ENCODE measurements at places on chromosomes 2 and 18. TPM values are rescaled to one million over a fixed set of nuclear protein-coding genes. Genes with fewer than 3 reads are reported as not detected.
A peak's percentile ranks its signal among the peaks of the same experiment; 100 is the strongest.

DNA sequence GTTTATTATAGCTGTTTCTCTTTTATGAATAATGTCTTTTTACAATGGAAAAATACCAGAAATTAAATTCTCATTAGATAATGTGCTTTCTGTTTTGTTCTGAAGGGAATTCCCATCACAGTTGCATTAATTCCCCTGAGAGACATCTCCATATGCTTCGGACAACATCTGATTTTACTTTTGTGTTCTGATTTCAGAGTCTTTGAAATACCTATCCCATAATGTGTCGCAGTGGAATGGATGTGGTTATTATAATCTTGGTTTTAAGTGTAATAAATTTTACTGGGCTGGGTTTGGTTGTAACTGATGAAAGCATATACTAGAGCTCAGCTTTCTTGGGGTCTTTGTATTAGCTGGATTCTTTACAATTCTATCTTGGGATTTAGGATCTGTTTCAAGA is 12.5 kb downstream of the SPTBN1 start:
- DNase-seq = no peak

The ATP8B1 gene
- total RNA-seq = 40.8 TPM

DNA sequence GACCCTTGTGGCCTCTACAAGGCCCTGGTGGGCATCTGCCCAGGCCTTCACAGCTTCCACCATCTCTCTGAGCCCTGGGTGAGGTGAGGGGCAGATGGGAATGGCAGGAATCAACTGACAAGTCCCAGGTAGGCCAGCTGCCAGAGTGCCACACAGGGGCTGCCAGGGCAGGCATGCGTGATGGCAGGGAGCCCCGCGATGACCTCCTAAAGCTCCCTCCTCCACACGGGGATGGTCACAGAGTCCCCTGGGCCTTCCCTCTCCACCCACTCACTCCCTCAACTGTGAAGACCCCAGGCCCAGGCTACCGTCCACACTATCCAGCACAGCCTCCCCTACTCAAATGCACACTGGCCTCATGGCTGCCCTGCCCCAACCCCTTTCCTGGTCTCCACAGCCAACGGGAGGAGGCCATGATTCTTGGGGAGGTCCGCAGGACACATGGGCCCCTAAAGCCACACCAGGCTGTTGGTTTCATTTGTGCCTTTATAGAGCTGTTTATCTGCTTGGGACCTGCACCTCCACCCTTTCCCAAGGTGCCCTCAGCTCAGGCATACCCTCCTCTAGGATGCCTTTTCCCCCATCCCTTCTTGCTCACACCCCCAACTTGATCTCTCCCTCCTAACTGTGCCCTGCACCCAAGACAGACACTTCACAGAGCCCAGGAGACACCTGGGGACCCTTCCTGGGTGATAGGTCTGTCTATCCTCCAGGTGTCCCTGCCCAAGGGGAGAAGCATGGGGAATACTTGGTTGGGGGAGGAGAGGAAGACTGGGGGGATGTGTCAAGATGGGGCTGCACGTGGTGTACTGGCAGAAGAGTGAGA is 2.0 kb downstream of the PROC start:
- DNase-seq = no peak

The TUBB8B gene
- total RNA-seq = not detected

GRCh38 chr18:13218368-13218991 is at the start of gene LDLRAD4:
TSS of gene LDLRAD4 (plus strand) at chr18:13218760.
- peak; percentile 89 for DNase-seq

The ALPP gene
- not detected for total RNA-seq

The ME2 gene
- total RNA-seq = 32.8 TPM

The TYMS gene
- total RNA-seq = 6.0 TPM

DNA sequence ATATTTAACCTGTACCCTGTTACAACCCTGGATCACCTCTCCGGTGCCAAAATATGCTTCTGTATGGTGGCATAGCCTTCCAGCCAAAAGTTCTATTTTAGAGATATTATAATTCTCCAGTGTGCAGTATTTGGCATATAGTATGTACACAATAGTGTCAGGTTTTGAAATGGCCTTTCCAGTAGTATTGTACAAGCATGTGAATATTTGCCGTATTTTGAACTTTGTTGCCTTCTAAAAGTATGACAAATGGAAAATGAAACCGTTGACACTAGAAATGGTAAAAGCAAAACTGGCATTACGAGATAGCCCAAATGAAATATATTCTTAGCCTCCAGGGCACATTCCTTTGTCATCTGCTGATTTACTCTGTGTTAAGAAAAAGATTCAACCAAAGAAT is 431.2 kb downstream of the LRP1B start:
- DNase-seq = no peak

DNA sequence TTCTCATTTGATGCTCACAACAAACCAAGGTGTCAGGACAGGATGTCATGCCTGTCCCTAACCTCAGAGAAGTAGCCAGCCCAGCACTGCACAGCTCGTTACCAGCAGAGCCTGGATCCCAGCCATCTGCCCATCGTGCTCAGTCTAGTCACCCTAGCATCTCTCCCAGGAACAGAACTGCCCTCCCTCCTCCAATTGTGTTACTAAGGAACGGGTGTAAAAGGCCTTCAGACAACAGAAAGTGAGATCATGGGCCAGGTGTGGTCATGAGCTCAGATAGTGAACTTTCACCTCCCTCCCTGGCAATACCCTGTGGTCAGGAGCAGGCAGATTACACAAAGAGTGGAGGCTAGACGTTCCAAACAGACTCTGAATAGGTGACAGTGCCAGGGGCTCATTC is 111.8 kb upstream of the PPP1CB start:
- DNase-seq = peak; percentile 23

- no peak for DNase-seq
Measured at GRCh38 chr2:6027066-6027465, 334.9 kb downstream of the SOX11 start.

The DCDC2C gene
- total RNA-seq = not detected

The UBE2E3 gene
- 78.7 TPM for total RNA-seq

The PLB1 gene
- total RNA-seq = 6.8 TPM

The SPP2 gene
- total RNA-seq = not detected

The HOXD1 gene
- total RNA-seq = 11.3 TPM

DNA sequence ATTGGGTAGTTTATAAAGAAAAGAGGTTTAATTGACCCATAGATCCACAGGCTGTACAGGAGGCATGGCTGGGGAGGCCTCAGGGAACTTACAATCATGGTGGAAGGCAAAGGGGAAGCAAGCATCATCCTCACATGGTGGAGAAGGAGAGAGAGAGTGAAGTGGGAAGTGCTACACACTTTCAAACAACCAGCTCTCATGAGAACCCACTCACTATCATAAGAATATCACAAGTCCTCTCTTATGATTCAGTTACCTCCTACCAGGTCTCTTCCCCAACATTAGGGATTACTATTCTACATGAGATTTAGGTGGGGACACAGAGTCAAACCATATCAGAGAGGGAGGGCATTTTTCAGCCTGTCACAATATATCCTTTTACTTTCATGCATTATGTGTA is 22.7 kb upstream of the DOCK10 start:
- no peak for DNase-seq

DNA sequence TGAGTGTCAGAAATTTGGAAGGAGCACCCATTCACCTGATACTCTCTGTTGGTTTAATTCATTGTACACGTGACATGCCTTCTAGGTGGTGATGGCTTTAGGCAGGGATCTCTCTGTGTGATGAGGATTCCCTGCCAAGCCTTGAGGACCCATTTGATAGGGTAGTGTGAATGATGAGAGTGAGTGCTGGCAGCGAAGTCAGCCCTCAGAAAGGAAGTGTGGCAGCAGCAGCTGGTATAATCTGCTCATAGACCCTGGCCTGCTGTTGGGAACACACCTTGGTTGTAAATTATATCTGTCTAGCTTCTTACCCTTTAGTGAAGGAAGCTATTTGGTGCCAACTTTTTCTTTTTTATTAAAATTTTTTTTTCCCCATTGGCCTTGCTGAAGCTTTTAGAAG is 164.5 kb downstream of the HAUS1 start:
- DNase-seq = no peak

DNA sequence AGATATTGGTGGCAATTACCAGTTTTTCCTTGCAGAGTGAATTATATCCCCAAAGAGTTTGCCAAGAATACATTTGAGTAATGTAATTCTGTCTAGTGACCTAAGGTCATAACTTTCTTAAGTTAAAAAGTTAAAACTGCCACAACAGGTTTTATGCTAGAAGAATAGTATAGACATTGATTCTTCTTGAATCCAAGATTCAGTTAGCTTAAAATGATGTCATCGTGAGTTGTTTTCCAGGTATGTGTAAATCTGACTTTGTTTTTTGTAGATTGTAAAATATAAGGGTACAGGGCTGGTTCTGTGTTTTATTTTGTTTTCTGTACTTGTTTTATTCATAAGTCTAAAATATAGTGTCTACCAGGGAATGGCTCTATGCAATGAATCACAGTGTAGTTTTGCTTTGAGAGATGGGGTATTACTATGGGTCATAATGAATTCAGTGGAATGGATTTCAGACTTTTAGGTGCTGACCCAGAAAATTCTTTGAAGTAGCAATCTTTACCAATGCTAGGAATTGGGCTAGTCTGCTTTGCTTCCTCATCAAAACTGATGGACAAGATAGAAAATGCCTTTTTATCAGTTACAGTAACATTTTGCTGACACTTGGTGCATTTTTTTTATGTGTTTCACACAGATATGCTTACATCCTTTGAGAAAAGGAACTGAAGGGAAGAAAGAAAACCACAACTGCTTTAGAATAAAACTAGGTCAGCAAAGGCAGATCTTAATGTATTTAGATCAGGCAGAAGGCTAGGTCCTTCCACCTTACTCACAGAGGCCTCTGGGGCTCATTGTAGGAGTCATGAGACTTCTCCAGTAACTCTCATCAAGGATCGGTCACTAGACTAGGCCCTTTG is 20.8 kb upstream of the MGAT5 start:
- DNase-seq = no peak

- DNase-seq = no peak
Measured at GRCh38 chr2:67996772-67997527, 65.9 kb downstream of the C1D start.

The PAIP2B gene
- total RNA-seq = 9.3 TPM

DNA sequence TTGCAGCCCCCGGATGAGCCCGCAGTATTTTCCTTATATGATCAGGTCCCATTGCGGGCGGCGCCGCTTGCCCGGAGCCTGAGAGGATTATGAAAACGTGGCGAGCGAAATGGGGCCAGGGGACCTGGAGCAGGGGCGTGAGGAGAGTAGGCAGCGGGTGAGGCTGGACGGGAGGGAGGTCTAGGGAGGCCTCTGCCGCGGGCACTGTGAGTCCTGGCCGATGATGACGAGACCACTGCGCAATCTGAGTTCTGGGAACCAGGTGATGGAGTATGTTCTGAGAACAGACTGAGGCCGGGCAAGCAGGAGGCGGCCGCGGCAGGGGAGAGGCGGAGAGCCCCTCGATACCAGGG is 790 bp upstream of the ACAA2 start:
- no peak for DNase-seq

DNA sequence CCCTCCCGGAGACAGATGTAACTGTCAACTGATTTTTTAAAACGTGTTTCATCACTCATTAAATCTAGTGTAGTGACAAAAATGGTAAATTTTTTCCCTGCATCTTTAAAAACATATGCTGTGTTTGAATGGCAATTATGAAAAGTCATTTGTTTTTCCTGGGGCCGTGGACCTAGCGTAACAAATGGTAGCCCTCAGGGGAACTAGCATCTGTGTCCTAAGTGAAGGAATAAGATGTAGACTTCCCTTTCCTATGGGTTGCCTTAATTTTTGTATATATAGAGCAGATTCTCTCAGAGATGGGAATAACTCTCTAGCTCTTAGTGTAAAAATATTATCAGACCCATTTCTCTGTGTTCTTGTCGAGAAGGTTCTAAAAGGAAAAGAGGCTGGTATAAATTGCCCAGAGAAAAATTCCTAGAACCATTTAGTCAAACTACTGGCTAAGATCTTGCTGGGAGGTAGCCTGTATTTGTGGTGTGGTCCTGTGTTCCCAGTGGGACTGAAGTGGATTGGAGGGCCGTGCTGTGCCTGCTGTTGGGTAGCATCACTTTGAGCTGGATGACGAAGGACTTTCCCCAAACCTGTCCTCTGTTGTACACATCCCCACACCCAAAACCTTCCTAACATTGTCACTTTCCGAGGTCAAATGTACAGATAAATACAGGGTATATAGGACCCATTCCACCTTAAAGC is 85.8 kb downstream of the LIMS1 start:
- DNase-seq = no peak

DNA sequence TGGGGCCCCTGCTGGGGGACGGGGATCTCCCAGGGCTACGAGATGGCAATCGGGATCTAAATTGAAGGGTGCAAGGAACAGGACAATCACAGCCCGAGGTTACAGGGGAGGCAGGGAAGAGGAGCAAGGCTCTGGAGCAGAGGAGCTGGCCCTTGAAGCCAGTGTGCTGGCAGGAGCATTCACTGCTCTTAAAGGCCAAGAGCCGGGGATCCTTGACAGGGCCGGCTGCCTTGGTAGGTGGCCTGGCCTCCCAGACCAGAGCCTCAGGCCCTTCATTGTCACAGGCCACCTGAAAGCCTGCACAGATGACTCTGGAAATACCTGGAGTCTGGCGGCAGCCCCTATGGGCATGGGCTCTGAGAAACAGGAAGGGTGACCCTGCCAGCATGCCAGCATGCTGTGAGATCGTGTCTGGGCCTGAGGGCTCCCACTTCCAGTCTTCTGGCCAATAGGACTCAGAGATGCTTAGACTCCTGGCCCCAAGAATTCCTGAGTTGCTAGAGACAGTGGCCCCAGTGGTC is 38.7 kb downstream of the PDIA6 start:
- DNase-seq = no peak

The CCL20 gene
- 2.7 TPM for total RNA-seq

DNA sequence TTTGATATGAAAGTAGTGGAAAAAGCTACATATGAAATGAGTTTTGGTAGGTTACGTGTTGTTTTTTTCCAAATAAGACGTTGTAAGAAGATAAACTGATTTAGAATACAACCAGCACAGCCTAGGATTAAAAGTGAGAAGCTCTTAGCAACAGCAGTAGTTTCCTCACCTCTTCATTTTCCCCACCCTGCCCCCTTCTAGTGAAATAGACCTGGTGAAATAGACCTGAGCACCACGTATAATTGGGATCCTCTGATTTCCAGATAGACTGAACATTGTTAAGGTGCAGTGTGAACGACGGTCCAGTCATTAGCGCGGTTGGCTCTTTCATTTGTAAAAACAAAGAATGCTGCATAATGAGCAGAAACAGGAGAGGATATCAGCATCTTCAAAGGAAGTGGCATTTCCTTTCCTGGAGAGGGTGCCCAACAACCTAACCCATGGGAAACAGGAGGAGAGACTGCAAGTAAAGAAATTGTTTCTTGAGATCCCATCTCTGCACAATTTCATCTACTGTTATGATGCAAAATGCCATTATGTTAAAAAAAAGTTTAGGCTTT is 114.3 kb downstream of the FIGN start:
- no peak for DNase-seq

GRCh38 chr2:46695283-46695682 is 215.9 kb downstream of the TMEM247 start:
- no peak for DNase-seq

DNA sequence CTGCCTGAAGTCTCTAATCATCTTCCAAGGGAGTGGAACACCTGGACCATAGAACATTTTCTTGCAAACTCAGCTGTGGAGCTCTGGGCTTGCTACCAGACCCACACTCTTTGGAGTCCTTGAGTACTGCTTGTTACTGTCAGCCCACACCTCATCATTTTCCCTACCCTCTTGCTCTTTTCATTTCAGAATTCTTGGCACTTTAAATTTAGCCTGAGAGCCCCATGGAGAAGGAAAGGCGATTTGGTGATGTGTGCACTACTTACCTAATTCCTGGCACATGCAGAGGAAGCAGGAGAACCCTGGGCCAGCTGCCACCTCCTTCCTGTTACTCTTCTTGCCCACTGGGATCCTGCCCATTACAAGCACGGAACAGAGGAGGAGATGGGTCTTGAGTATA is 31.7 kb downstream of the TMEM178A start:
- DNase-seq = no peak

The MBOAT2 gene
- 28.6 TPM for total RNA-seq
